ENCODE measurements at places on chromosomes 13 and 19.
A peak's percentile ranks its signal among the peaks of the same experiment; 100 is the strongest.

GRCh38 chr19:54168174-54168917 is 4.6 kb downstream of the TMC4 start:
- DNase-seq, result peak; percentile 68

DNA sequence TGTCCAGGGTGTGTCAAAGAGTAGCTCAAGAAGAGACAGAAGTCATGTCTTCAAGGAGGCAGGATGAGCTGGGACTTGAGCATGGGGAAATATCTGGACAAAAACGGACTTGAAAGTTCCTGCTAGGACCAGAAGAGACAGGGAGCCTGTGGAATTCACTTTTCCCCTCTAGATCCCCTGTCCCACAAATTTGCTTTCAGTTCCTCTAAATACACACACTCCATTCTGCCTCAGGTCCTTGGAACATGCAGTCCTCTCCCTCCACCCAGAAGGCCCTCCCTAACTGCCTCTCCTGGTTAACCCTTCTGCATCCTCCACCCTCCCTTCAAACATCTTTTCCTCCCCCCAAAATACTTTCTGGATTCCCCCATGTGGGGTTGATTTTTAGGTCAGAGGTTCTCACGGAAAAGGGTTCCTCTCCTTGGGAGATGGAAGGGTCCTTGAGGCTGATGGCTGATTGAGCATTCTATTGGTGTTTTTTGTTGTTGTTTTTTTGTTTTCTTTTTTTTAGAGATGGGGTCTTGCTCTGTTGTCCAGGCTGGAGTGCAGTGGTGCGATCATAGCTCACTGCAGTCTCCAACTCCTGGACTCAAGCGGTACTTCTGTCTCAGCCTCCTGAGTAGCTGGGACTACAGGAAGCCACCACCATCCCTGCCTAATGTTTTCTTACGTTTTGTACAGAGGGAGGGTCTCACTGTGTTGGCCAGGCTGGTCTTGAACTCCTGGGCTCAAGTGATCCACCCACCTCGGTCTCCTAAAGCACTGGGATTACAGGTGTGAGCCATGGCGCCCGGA is 6.9 kb upstream of the RETN start:
- no peak for DNase-seq

DNA sequence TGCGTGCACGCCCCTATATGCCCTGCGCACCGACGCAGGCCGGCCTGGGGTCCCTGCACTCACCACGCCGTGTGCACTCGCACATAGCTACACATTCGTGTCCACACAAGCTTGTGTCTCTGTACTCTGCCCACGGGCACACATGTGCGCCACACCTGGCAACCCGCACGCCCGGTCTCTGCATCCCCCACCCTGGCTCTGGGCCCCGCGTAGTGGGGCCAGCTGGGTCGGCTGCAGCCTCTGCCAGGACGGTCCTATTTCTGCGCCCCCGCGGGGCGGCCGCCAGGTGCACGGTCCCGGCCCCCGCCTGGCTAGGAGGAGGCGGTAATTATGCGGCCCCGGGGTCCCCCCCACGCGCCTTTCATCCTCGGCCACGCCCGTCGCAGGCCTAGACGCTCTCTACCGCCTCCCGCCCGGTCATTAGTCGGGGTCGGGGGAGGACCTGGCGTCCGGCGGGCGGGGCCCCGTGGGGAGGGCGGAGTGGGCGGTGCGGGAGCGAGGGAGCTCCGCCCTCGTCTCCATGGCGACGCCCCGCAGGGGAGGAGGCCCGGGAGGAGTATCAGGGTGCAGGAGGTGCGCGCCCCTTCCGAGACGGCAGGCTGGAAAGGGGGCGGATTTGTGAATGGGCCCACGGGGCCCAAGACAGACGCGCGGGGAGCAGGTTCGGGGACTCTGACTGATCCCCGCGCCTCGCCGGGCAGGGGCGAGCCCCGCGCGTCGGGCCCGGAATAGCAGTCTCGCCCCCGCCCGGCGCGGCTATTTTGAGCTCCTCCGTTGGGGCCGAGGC is 2.8 kb upstream of the CIRBP start:
- DNase-seq, result no peak

- DNase-seq, result peak; percentile 43
Observed at GRCh38 chr13:83150616-83151307, 731.5 kb downstream of the SLITRK1 start.

DNA sequence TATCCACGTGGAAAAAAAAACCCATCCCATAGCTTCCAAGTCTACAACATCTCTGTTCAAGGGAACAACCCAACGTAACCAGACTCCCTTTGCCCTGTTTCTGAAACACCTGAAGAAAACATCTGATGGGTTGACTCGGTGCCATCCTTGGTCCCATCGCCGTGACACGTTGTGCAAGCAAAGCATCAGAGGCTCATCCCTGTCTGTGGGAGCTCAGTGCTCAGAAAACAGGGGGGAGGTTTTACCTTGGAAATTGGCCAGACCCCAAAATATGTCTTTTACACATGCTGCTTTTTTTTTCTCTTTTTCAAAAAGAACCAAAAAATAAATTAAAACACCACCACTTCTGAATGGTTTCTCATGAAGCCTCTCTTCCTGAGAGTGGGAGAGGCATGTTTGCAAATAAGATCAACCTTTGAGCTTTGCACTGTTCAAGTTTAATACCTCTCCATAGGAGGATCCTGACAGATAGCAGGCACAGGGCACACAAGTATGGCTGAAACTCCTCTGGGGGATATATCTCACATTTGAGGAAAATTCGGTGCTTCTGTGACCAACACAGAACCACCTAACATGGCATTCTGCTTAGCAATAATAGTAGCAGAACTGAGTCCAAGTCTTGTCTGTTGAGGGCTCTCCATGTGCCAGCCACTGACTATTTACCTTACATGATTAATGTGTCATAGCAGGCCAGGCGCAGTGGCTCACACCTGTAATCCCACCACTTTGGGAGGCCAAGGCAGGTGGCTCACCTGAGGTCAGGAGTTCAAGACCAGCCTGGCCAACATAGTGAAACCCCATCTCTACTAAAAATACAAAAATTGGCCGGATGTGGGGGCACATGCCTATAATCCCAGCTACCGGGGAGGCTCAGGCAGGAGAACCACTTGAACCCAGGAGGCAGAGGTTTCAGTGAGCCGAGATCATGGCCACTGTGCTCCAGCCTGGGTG is 7.0 kb upstream of the PVR start:
- no peak for DNase-seq

GRCh38 chr13:18943721-18944391 is 237.8 kb downstream of the TUBA3C start:
- no peak for DNase-seq

- DNase-seq, result no peak
Observed at GRCh38 chr13:94342436-94343242, 136.8 kb downstream of the DCT start.

GRCh38 chr13:22469452-22469851 is 711.3 kb upstream of the SGCG start:
- DNase-seq, result no peak

- no peak for DNase-seq
Observed at GRCh38 chr19:41407271-41407670, 9.7 kb downstream of the BCKDHA start.

GRCh38 chr19:42693760-42694350 is 46.4 kb downstream of the PSG3 start:
- peak; percentile 23 for DNase-seq

DNA sequence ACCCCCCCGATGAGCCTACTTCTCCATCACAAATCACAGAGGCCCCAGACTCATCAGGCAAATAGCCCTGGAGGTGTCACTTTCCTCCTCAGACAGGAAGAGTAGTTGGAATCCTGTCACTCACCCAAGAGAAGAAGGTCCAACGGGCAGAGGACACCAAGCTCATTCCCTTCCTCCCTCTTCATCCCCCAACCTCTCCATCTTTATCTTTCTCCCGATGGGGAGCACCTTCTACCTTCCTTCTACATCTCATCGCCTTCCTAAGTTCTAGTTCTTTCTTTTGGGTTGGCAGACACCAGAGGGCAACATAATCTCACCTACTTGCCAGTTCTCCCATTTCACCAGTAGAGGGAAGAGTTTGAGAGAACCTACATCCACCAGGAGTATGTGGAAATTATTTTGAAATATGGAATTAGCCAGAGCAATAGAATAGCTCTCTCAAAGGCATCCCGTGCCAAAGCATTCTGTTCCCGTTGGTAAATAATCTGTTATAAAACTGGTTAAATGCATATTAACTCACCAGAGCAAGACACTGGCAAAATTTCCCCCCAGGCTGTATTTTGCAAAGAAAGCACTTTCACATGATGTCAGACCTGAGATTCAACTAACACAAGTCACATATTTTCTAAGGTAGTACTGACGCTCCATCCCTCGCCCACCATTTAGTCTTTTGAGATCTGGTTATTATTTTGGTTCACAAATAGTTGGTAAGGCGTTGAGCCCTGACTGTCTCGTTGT is 55.0 kb downstream of the ZIC5 start:
- DNase-seq, result peak; percentile 63

DNA sequence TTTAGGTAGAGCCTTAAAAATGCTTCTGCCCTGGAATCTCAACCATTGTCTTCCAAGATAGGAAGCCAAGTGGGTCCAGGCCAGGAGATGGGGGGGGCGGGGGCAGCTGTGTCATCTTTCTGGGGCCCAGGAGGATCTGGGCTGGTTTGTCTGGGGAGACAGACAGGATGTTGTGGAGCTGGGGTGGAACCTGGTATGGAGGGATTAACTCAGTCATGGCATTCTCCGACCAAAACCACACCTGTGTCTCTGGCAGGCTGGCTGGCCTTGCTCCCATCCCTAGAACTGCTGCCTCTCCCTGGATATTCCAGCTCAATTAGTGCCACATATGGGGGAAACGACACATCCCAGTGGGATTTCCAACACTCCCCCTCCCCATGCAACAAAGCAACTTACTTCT is 2.7 kb upstream of the MAP2K7 start:
- no peak for DNase-seq

- no peak for DNase-seq
Observed at GRCh38 chr13:24263632-24264031, 45.7 kb upstream of the C1QTNF9 start.
